ENCODE measurements at places on chromosomes 1 and 21. TPM values are rescaled to one million over a fixed set of nuclear protein-coding genes. Genes with fewer than 3 reads are reported as not detected.

GBP1 gene
- 34.8 TPM for total RNA-seq

GJA9 gene
- total RNA-seq: 0.18 TPM

GBP3 gene
- total RNA-seq: 33.6 TPM

OR2L8 gene
- total RNA-seq: 1.3 TPM

SNX27 gene
- 32.8 TPM for total RNA-seq

KRTAP10-1 gene
- not detected for total RNA-seq

DNAH14 gene
- 105 TPM for total RNA-seq

TTLL7 gene
- 21.0 TPM for total RNA-seq

PLD5 gene
- total RNA-seq: 2.3 TPM

IL20 gene
- not detected for total RNA-seq

KCNJ6 gene
- 0.11 TPM for total RNA-seq

FAM131C gene
- total RNA-seq: 2.3 TPM

TIAM1 gene
- total RNA-seq: 15.9 TPM

KCNC4 gene
- total RNA-seq: 7.1 TPM

NBPF4 gene
- total RNA-seq: 0.21 TPM

TSTD1 gene
- total RNA-seq: 2.2 TPM

RBP7 gene
- not detected for total RNA-seq

LGR6 gene
- total RNA-seq: not detected

RNU1-1 gene
- 11,983 TPM for total RNA-seq

DENND2D gene
- total RNA-seq: 0.73 TPM

IL24 gene
- total RNA-seq: 0.38 TPM

UTP25 gene
- total RNA-seq: 11.9 TPM

CD58 gene
- 4.2 TPM for total RNA-seq

AADACL3 gene
- total RNA-seq: not detected

FCN3 gene
- total RNA-seq: 0.37 TPM

RUNX1 gene
- 0.52 TPM for total RNA-seq

FMO1 gene
- not detected for total RNA-seq

MATN1 gene
- 1.9 TPM for total RNA-seq

ATP5IF1 gene
- total RNA-seq: 381 TPM

SPRR1A gene
- not detected for total RNA-seq

ADGRB2 gene
- total RNA-seq: 41.1 TPM

RNF186 gene
- total RNA-seq: 1.0 TPM

FAM167B gene
- total RNA-seq: 10.0 TPM

AIDA gene
- total RNA-seq: 58.5 TPM

NOS1AP gene
- total RNA-seq: 9.1 TPM

TFF2 gene
- total RNA-seq: not detected

C1orf87 gene
- 0.36 TPM for total RNA-seq

SMYD3 gene
- 34.9 TPM for total RNA-seq
